Lower leg skin (tissue), 4 donors: ENCODE measurements at places on chromosomes 12 and 14.

DNA sequence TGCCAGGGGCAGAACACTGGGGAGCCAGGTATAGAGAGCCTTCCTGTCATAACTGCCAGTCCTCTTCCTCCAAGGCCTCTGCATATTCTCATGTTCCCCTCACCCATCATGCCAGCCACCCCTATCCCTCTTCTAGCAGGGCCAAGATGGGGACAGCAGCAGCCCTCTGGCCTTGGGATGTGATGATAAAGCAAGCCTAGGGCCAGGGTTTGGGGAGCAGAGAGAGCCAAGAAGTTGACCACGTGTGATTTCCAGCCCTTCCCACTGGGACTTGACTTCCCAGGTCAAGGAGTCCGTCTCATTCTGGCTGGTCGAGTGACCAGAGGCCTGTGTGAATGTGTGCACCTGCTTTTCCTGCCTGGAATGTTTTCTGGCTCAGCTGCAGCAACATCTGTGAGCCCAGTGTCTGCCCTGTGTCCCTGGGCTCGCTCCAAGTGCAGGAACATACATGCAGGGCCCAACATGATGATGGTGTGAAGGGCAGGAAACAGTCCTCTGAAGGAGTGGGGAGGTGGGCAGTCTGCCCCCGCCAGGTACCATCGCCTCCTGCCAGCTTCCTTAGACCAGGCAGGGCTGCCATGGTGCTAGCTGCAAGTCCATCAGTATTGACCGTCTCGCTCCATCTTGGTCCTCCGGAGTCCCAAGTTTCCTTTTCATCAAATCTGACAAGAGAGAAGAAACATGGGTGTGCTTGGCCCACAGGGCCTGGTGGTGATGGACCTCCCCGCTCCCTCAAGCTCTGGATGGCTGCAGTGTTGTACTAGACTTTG, 21.0 kb downstream of the VASH1 start:
- peak; percentile 79 for DNase-seq

DNA sequence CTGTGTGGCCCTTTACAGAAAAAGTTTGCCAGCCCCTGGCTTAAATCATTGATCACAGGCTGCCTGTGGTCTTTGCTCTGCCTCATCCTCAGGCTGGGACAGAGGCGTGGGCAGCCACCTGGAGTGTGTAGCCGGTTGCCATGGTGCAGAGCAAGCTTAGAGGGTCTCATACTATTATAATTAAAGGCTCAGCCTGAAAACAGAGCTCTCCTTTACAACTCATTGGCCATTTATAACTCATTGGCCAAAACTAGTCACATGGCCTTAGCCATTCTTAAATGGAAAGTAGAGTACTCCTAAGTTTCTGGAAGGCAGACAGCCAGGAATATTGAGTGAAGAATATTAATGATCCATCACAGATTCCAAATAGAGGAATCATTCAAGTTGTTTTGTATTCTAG, 3.0 kb downstream of the HSP90B1 start:
- DNase-seq: no peak

DNA sequence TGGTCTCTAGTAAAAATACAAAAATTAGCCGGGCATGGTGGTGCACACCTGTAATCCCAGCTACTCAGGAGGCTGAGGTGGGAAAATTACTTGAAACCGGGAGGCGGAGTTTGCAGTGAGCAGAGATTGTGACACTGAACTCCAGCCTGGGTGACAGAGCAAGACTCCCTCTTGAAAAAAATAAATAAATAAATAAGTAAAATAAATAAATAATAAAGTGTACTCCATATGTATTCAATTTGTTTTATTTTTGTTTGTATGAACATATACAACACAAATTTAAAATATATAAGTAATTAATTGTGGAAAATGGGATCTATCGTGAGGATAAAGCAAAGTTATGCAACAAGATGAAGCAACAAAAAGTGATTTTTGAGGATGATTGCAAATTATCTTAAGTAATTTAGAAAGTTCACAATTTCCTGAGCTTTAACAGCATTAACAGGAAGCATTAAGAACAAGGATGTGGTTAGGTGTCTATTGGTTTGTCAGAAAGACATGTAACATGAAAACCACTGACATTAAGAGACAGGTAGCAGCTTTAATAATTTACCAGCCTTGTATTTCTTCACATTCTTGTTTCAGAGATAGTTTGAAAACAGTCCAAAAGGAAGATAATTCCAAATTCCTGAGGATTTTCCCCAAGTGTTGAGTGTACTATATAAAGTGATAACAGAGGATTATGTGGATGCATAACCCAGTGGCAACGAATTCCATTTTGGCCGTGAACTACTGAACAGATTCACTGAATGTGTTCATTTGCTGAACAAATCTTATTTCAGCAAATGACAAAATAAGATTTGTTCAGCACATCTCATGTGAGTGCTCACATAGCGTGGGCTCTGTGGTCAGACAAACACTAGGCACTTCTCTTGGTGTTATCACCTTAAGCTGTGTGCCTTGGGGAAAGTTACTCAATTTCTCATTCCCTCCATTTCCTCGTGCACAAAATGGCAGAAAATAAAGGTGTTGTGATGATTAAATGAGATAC, 68.6 kb upstream of the RESF1 start:
- DNase-seq: no peak

DNA sequence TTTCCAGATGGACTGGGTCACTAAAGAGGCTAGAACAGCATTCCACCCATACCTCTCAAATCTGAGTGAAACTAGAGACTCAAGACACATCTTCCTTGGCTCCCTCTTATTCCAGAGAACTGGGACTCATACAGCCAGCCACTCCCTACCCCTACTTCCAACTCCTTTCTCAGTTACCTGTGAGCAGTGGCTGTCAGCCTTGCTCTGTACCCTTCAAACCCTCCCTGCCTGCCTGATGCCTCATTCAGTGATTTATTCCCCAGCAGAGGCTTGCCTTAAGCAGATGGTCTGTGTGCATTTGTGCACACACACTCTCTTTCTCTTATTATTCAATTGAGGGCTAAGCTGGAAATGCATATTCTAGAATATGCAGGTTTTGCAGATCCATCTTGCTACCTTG, 14.6 kb downstream of the GPR84 start:
- DNase-seq: no peak
